ENCODE measurements at places on chromosomes 3 and 15.

GRCh38 chr3:52402101-52402521 is 42.8 kb downstream of the SEMA3G start:
- DNase-seq = no peak

DNA sequence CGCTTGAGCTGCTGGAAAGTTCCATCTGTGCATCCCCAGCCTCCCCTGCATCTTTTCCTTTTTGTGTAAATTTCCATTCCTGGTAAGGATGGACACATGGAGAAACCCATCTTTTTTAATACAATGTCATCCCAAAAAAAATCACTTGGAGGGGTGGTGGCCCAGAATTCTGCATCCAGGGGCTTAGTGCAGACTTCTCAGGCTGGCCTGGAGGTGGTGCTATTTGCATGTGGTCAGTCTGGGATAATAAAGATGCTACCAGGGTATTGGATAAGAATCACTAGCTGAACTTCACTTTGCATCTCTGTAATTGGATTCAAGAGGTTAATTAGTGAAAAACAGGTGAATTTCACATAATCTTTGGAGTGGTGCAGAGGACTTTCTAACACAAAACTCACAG is 1.8 kb upstream of the ZSCAN2 start:
- DNase-seq = peak; percentile 26

- DNase-seq = peak; percentile 36
Measured at GRCh38 chr3:134600685-134601463, 49.9 kb downstream of the KY start.

DNA sequence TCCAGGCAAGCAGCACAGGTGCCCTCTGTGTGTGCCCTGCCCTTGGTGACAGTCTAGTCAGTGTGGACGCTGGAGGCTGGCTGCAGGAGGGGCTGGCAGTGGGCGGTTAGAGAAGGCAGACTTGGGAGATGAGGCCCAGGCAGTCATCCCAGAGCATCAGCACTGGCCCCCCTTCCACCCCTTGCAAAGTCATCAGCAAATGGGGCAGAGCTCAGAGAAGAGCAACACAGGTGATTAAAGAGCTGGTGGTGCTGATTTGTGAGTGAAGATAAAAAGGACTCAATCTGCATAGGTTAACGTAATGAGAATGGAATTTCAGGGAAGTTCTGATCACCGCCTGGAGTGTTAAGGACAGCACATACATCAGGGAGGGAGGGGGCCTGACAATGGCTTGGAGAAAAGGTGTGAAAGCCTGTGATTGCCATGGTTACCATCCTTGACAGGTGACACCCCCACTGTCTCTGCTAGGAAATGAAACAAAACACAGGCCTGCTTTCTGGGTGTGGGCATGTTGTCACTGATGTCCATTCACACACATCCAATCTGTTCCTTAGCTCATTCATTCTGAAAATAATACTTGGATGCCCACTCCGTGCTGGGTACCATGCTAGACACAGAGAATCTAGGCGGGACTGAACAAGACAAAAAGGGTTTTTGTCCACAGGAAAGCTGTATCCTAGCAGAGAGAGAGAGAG is 269.6 kb upstream of the ST8SIA2 start:
- no peak for DNase-seq

- no peak for DNase-seq
Measured at GRCh38 chr3:112769286-112769978, 77.2 kb downstream of the CD200R1L start.

- no peak for DNase-seq
Measured at GRCh38 chr15:89368566-89369223, 34.1 kb upstream of the POLG start.

DNA sequence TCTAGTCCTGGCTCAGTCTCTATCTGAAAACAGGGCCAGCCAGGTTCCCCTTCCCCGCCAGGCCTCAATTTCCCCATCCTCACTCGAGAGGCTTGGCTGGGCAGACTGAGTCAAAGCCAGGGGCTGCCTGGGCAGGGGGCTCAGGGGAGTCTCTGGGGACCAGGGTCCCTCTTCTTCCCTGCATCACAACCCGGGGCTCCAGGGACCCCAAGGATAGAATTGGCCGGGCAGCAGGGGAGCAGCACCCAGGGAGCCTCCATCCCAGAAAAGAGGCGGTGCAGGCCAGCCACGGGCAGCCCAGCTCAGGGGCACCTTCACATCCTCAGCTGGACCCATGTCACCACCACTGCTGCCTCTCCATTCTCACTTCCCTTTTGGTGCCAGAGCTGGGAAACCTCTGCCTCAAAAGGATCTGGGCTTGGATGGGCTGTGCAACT is 13.3 kb upstream of the PLXND1 start:
- no peak for DNase-seq

- DNase-seq = no peak
Measured at GRCh38 chr15:89116404-89116803, 28.1 kb downstream of the ABHD2 start.

DNA sequence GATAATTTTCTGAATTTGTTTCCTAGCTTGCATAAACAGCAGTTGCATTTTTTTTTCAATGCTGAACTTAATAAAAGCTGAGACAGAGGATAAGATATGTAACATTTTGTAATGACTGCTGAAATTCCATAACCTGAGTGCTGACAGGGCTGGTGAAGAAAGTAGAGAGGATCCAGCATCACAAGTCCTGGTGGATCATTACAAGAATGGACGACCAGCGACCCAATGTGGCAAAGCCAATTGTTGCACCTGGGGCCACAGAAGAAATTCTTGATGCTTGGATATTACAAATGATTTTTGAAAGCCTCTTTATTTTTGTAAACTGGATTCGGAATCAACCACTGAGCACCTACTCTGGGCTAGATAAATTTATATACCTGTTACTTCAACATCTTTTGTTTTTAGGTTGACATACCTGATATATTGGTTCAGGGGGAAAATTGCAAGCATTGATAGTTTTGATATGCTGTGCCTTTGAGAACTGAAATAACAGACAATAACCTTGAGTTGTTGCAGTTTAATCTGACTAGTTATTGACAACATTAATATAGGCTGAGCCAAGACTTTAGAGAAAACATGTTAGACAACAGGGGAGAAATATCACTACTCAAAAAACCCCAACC is 3.9 kb upstream of the ACTL6A start:
- DNase-seq = peak; percentile 68

- no peak for DNase-seq
Measured at GRCh38 chr3:99957151-99957796, 139.6 kb downstream of the CMSS1 start.

- DNase-seq = no peak
Measured at GRCh38 chr3:52405601-52406110, 39.2 kb downstream of the SEMA3G start.

GRCh38 chr3:30696896-30697295 is 90.5 kb downstream of the TGFBR2 start:
- no peak for DNase-seq

- DNase-seq = no peak
Measured at GRCh38 chr3:134751831-134752230, 43.2 kb upstream of the EPHB1 start.

DNA sequence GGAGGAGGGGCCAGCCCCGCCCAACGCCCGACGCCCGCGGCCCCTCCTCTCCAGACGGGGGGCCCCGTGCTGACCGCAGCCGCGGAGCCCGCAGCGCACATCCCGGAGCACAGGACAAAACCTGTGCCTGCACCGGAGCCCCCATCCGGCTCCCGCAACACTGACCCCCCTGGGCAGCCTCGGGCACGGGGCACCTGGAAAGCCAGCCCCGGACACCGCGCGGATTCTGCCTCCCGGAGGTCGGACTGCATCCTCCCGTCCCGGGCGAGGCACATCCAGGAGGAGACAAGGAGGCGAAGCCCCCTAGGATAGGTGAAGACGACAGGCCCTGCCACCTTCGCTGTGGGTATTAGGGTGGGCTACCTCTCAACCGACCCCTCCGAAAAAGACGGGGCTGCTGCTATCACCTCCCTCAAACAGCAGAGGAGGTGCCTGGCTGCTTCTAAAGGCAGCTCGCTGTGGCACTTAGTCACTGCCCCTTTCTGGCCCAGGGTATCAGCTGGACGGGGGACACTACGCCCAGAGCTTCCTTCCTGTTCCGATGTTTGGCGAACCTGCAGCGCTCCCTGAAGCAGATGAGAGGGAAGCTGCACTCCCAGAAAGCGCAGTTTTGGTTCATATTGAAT is 10.6 kb downstream of the XXYLT1 start:
- no peak for DNase-seq

GRCh38 chr3:141076797-141077571 is 25.8 kb downstream of the SPSB4 start:
- DNase-seq = peak; percentile 51

DNA sequence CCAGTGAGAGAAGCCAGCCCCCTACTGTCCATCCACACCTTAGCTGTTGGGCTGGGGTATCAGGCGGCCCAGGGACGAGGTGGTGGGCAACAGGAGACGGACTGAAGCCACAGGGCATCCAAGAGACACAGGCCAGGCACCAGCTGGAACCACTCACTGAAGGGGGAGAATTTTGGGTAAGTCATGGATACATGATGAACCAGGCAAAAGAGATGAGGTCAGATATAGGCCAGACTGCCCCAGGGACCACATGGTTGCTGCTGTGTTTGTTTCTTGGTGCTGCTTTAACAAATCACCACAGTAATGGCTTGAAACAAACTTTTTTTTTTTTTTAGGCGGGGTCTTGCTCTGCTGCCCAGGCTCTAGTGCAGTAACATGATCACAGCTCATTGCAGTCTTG is 66.4 kb downstream of the SEMA5B start:
- DNase-seq = no peak

GRCh38 chr3:17558565-17558964 is 183.9 kb downstream of the TBC1D5 start:
- DNase-seq = no peak

DNA sequence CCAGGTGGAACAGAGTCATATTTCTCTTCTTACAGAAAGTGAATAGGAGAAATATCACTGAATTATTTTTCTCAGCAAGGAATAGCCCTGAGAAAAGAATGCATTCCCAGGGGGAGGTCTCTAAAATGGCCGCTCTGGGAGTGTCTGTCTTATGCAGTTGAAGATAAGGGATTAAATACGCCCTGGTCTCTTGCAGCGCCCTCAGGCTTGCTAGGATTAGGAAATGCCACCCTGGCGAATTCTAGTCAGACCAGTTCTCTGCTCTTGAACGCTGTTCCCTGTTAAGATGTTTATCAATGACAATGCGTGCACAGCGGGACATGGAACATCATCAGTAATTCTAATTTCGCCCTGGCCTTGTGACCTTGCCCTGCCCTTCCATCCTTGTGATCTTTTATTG is 949.0 kb upstream of the SEMA6D start:
- DNase-seq = no peak

- no peak for DNase-seq
Measured at GRCh38 chr3:167714871-167715270, 19.8 kb downstream of the PDCD10 start.

- DNase-seq = no peak
Measured at GRCh38 chr3:156725682-156726081, 51.3 kb downstream of the TIPARP start.

DNA sequence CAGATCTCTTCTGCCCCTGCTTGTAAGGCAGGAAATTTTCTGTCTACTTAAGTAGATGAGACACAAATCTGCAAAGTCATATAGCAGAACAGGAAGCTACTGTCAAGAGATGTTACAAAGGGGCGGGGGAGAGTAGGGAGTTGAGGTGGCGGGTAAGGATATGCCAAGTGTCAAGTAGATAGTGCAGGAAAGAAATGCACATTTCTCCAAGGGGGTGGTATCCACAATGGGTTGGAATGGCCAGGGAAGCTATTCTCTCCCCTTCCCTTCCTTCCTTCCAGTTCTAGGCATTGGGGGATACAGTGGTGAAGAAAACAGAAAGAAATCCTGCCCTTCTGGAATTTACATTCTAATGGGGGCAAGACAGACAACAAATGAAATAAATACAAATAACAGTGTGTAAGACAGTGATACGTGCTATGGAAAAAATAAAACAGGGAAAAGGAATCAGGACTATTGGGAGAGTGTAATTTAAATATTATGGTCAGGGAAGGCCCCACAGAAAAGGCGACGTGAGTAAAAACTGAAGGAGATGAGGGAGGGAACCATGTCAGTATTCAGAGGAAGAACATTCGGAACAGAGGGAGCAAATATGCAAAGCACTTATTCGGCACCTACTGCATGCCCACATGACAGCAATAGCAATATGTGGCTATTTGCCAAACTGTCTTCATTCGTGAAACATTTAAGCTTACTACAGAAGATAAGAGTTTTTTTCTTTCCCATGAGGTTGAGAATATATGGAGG is 42.8 kb upstream of the RNU6-1 start:
- no peak for DNase-seq

DNA sequence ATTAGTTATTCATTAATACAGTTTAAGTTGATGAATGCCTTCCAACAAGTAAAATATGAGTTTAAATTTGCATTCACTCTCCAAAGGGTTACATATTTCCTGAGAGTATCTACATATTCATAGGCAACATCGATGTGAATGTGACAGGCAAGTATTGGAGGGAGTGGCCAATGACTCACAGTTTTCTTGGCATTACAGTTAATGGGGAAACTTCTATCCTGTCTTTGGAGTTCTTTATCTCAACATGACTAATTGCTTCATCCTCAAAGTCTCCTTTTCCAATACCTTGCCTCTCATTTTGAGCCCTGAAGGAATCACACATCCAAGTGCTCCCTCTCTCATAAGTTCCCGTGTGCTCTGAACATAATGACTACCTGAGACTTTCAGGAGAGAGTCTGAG is 439.7 kb upstream of the FRG2C start:
- DNase-seq = no peak

GRCh38 chr3:169354774-169355501 is 308.6 kb downstream of the MECOM start:
- DNase-seq = peak; percentile 27

DNA sequence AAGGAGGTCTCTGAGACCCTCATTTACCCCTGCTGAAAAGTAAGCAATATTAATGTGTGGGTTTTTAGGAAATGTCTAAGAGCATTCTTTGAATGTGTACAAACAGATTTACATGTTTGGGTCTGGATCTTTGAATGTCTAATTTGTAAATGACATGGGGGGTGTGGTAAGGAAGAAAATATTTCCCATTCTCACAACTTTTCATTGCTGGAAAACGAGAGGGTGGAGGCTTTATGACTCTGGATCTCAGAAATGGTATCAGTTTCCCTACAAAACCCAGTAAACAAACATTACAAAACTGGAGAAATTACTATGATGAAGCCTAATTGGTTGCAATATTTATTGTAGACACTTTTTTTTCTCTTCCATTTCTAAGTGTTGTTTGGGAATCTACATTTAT is 98.1 kb upstream of the FOXB1 start:
- no peak for DNase-seq
